BJ (cell line): ENCODE measurements at places on chromosomes 1 and 21. TPM values are rescaled to one million over a fixed set of nuclear protein-coding genes. Genes with fewer than 3 reads are reported as not detected.

The IRF6 gene
- 0.94 and 1.7 TPM in 2 replicates for polyA plus RNA-seq

The CDA gene
- 7.0 and 7.5 TPM in 2 replicates for polyA plus RNA-seq

The IGSF3 gene
- polyA plus RNA-seq, result 0.10 and 0.15 TPM in 2 replicates

The CTSS gene
- polyA plus RNA-seq, result 1.1 and 1.5 TPM in 2 replicates

The S100A11 gene
- polyA plus RNA-seq, result 1,269 and 1,278 TPM in 2 replicates

The ERO1B gene
- 0.74 and 2.2 TPM in 2 replicates for polyA plus RNA-seq
